SIG-M5 (cell line): ENCODE measurements at places on chromosomes 12 and 14.

GRCh38 chr12:91126516-91126915 is 15.2 kb upstream of the LUM start:
- DNase-seq: no peak

GRCh38 chr12:118055865-118056773 is 4.9 kb downstream of the WSB2 start:
- no peak for DNase-seq

GRCh38 chr14:61638595-61639387 is 56.5 kb upstream of the HIF1A start:
- no peak for DNase-seq

DNA sequence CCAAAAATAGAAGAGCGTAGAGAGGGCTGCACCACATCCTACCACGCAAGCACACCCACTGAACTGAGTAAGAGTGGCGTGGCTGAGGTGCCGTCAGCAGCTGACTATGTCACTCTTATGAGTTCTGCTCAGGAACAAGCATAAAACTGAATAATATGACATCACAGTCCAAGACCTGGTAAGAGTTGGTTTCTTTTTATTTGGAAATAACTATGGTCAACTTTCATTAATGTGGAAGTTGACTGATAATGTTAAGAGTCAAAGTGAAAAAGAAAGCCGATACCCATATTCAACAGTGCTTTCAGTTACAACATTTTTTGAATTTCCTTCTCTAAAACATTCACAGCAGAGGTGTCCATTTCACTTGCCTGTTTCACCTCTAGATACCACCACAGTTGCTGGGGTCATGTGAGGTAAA is 44.6 kb downstream of the GNS start:
- DNase-seq: no peak

GRCh38 chr12:93594766-93595311 is 22.4 kb downstream of the SOCS2 start:
- DNase-seq: no peak

GRCh38 chr14:31257244-31257553 is 49.6 kb upstream of the HECTD1 start:
- DNase-seq: no peak

DNA sequence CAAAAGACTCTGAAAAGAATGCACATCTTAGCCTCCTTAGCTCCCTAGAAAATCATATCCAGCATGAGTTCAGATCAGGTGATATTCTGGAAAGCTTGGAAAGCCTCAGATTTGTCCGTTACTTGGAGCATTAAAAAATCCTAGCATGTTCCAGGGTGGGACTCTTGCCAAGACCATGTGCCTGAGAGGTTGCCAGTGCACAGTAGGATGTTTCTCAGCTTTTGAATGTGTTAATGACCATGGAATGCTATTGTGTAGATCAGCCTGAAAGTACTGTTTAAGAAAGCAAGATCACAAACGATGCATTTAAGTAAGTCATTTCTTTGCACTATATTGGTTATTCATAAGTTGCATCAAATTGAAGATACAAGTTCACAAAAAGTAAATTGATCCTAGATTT is 230.5 kb downstream of the ETNK1 start:
- DNase-seq: no peak

DNA sequence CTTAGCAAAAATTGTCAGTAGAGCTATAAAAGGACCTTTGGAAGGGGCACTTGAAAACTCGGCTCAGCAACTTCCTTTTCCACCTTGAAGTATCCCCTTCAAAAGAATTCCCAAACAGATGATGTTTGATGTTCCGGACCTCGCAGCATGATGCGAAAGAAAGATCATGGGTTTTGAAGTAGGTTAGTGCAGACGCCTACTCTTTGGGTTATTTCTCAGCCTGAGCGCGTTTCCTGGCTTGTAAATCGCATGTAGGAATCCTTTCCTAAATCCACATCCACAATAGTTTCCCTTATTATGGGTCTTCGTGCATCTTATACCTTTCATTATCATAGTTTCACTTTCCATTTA is 584 bp upstream of the NEDD1 start:
- DNase-seq: no peak

- DNase-seq: no peak
Observed at GRCh38 chr14:54310151-54310850, 86.5 kb upstream of the CDKN3 start.

DNA sequence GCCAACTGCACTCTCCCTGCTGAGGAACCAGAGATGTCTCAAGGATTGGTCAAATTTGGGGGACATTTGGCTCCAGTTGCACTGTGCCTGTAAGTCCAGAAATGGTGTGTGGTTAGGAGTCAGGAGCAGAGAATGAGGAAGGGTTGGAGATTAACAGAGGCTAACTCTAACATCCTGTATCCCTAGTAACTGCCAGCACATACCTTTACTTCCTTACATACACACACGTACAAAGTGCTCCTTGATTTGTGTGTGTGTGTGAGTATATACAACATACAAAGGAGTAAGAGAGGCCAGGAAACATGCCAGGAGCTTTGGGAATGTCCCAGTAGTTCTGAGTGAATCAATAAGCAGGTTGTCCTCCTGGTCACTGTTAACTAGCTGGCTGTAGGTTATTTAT is 39.8 kb upstream of the NRXN3 start:
- no peak for DNase-seq

GRCh38 chr12:128266541-128267130 is 334 bp upstream of the TMEM132C start:
- DNase-seq: no peak

DNA sequence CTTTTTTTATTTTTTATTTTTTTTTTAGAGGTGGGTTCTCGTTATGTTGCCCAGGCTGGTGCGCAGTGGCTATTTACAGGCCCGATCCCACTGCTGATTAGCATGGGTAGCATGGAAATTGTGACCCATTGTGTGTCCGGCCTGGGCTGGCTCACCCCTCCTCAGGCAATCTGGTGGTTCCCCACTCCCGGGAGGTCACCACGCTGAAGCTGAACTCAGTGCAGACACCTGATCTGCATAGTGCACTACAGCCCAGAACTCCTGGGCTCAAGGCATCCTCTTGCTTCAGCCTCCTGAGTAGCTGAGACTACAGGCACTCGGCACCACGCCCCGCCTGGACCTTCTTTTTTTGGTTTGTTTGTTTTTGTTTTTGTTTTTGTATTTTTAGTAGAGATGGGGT is 5.5 kb upstream of the CD4 start:
- no peak for DNase-seq

DNA sequence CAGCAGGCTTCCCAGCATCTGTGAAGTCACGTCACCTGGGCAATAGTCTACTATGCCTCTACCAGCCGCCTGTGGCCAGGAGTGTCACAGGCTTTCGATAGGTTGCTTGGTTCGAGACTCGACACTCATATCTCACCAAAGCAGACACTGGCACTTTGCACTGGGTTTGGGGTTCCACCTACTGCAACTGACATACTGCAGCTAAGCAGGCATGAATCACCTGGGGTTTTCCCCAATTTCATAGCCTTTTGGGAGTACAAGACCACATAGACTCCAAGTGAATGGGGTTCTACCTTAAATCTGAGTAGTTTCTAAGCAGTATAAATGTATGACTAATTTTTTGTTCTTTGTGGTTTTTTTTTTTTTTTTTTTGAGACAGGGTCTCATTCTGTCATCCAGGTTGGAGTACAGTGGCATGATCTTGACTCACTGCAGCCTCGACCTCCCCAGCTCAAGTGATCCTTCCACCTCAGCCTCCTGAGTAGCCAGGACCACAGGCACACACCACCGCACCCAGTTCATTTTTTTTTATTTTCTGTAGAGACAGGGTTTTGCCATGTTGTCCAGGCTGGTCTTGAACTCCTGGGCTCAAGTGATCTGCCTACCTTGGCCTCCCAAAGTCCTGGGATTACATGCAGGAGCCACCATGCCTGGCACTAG is 32.1 kb downstream of the DMAC2L start:
- DNase-seq: no peak

GRCh38 chr12:87676731-87677130 is 352.5 kb downstream of the C12orf50 start:
- no peak for DNase-seq

- no peak for DNase-seq
Observed at GRCh38 chr12:78641837-78642423, 222.6 kb upstream of the SYT1 start.

DNA sequence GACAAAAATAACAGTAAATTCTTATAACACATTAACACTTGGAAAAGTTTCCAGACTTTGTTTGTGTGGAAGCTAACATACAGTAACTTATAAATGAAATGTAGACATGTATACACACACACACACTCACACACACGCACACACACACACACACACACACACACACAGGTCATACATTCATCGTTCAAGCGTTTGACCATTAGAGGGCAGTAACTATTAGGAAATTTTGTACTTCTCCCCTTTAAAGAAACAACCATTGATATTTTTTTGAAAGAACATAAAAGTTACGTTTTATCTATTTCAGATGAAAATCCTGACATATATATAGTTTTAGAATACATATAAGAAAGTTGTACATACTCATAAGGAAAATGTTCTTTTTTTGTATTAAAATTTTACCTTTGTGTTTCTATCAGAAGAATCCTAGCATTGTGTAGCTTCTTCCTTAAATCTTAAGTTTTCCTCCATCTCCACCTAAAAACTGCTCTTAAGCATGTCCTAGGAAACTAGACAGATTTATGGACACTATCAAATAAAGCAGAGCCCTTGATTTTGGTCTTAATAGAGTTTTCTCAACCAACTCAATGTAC is 29.0 kb downstream of the PTPRQ start:
- DNase-seq: no peak

GRCh38 chr12:6827437-6827911 is 733 bp upstream of the P3H3 start:
- DNase-seq: no peak

DNA sequence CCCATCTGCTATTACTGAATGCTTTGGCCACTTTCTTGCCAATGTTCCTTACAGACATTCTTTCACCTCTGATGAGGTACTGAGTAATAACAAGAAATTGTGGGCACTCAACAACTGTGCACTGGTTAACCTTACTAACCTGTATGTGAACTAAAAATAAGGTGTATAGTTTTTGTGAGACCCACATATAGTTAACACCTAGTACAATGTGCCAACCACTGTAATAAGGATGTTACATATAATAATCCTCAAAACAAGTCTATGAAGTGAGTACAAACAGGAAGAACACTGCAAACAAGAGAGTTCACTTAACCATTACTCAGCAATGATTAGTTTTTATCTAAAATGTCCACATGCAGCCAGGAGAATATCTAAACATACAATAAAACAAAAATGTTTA is 4.5 kb downstream of the DDHD1 start:
- no peak for DNase-seq

- DNase-seq: no peak
Observed at GRCh38 chr12:24398605-24399004, 449.1 kb upstream of the SOX5 start.

DNA sequence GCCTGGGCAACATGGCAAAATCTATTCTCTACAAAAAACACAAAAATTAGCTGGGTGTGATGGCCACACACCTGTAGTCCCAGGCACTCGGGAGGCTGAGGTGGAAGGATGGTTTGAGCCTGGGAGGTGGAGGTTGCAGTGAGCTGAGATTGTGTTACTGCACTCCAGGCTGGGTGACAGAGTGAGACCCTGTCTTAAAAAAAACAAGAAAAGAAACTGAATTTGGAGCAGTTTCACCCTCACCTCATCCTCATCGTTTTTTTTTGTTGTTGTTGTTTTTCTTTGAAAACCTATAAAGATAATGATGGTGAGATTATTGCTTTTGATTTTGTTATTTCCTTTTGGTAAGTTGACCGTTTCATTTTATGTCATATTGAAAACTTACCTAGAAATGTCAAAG is 60.7 kb downstream of the SLC38A6 start:
- no peak for DNase-seq

GRCh38 chr12:78331181-78331580 is 500.5 kb downstream of the NAV3 start:
- DNase-seq: no peak

DNA sequence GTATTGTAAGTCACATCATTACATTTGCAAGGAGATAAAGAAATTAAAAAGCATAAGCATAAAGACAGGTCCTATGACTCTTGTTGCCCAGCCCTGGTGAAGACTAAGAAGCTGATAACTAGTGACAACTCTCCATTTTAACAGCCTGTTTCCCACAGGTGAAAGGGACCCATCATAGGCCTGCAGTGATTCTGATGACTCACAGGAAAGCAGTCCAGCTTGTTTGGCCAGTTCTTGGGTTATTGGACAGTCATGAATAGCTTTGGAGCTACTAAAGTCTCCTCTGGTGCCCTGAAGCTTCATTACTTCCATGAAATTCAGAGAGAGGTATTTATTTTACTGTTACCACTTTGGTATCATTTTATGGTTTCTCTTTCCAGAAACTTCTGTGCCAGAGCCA is 55.5 kb upstream of the DYRK2 start:
- DNase-seq: no peak

- DNase-seq: no peak
Observed at GRCh38 chr12:107304588-107305532, 211.5 kb upstream of the CRY1 start.

DNA sequence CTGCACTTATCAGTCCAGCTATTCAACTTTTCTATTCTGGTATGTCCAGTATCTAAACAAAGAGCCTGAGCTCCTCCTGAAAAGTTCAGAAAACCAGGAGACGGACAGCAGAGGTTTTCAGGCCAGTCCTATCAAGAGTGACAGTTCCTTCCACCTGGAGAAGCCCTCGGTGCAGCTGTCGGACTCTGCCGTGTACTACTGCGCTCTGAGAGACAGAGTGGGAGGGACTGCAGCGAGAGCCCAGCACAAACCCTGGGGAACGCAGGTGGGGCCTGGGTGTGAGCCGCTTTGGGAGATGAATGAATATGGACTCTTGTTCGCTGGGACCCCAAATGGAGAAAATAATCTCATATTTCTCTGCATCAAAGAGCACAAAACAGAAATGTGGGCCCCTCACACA is 329.8 kb upstream of the OR4E1 start:
- no peak for DNase-seq

DNA sequence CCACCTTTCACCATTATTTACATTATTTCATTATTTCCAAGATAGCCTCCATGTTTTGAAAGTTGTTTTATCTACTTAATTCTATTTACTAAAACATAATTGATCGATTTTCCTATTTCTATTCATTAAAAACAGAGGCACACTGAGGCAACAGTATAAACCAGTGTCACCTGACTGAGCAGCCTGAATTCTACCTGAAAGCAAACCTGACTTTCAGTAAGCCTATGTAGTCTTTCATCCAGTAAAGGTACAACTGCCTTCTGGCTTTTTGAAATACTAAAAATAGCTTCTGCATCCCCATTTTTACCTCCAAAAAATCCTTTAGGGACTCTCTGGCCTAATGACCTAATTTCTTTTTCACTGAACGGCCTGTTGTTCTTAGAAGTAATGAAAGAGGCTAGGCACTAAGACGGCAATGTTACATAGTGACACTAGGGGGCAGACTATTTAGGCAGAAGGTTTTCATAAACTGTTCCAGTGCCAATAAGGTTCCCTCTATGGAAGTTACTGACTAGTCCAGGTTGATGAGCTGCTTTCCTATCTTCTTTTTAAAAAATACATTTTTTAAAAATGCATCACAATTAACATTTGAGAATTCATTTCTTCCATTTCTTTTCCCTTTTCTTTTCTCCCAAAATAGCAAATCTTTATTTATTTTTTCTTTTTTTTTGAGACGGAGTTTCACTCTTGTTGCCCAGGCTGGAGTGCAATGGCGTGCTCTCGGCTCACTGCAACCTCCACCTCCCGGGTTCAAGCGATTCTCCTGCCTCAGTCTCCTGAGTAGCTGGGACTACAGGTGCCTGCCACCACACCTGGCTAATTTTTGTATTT is 17.5 kb downstream of the ANAPC5 start:
- DNase-seq: peak; percentile 51
